Right lobe of liver (tissue), 6 donors: ENCODE measurements at places on chromosomes 13 and 19.

DNA sequence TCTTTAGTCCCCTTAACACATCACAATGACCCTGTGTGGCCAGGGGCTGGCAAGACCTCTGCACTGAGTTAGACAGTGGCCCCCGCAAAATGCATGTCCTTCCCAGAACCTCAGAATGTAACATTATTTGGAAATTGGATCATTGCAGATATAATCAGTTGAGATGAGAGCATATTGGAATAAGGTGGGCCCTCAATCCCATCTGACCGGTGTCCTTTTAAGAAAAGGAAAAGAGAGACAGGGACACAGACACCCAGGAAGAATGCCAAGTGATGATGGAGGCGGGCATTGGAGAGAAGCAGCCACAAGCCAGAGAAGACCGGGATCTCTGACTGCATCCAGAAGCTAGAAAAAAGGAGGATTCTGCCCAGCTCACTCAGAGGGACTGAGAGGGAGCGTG is 1.8 kb downstream of the FAM187B start:
- no peak for DNase-seq

GRCh38 chr19:47506459-47506858 is 8.4 kb downstream of the NAPA start:
- no peak for DNase-seq

DNA sequence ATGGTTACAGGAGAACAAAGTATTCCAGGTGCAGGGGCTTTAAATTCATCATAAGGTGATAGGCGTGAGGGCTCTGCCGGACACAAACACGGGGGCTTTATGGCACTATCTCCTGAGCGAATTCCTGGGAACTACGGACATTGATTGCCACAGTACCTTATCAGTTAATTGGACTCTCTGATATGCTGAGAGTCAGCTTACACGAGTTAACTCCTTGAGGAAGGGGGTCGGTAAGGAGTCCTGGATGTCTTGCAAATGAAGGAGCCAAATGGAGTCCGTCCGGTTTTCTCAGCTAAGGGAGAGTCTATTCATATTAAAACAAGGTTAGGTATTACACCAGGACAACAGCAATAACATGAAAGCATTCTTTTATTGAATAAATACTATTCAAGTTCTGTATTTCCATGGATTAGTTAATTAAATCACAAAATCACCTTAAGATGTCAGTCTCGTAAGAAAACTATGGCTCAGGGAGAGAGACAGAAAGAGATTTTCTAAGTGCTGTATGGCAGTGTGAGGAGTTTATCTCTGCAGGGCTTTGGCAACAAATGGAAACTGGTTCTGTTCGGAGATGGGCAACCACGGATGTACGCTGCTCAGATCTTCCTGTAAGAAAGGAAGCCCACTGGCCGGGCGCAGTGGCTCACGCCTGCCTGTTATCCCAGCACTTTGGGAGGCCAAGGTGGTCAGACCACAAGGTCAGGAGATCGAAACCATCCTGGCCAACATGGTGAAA is 26.2 kb upstream of the HIF3A start:
- DNase-seq, result no peak

GRCh38 chr13:111480503-111480902 is 160.1 kb downstream of the TEX29 start:
- DNase-seq, result no peak

GRCh38 chr19:30074741-30075715 is 133.0 kb downstream of the URI1 start:
- DNase-seq, result no peak

GRCh38 chr19:42023121-42023942 is 29.3 kb upstream of the ATP1A3 start:
- no peak for DNase-seq

DNA sequence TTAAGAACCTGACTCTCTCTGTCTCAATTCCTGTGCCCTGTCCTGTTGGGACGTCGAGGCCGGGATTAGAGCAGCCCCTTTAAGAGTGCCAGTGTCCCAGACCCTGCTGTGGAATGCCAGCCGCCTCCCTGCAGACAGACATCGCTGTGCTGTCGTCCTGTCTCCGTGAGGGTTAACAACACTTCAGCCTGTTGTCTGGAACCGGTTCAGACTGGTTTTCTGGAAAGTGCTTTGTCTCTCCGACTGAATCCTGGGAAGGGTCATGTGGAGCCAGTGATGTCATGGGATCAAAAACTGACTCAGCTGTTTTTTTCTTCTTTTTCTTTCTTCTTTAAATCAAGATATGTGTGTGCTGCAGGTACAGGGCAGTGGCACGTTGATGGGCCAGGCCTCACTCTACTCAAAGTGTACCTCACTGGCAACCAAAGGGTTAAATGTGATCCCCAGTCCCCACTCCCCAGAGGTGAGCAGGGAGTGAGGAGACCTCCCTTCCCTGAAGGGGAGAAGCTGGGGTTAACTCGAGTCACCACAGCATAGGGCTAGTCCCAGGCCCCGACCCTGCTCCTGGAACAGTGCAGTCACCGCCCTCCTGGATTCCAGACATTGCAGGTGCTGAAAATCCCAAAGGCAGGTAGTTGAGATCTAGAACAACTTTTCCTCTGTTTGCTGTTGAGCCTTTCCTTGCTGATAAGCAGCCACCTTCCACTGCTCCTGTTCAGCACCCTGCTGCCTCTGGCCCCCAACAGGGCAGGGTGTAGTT is 50.8 kb downstream of the TSSK6 start:
- no peak for DNase-seq

DNA sequence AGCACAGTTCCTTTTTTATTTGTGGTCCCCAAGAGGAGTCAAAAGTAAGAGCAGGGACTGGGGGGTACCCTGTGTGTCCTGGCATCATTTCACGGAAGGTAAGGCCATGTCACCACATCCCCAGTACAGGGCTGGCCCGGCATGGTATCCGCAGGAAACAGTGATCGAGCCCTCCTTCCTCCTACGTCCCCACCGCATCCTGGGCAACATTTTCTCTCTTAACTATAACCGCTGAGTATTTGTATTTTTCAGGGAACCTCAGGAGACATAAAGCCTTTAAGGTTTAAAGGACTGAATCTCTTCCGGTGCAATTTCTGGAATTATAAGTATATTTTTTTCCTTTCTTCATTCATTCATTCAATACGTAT is 13.6 kb upstream of the LATS2 start:
- DNase-seq, result no peak

DNA sequence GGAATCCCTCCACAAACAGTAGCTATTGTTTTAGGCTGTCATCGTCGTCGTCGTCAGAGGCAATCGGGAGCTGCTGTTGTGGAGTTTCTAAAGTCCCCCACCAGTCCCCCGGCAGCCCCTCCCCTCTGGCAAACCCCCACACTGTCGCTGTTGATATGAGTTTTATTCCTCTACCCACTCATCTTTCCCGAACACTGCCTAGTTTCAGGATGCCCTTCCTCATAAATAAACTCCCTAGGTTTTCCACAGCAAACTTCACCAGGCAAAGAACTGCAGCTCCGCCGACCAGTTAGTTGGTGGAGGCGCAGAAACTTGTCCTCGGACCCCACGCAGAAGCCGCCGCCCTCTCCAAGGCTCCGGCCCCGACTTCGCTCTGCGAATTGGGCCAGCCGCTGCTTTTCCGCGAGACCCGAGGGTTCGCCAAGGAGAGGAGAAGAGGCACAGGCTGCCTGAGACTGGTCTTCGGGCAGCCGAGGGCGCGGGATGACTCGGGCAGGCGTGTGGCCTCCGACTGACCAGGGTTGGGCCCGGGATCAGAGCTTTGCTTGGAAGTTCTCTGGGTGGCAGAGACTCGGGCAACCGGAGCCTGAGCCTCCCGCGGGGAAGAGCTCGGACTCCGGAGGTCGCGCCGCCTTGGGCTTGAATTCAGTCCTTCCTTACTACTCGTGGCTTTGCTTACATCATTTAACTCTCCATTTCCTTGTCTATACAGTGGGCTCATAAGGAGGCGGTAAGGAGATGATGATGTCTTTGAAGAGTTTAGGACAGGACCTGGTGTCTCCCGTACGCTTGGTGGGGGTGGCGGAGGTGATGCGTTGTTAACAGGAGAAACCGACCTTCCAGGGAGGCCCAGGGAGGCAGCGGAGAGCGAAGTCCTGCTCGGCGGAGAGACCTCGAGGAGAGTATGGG is 7.9 kb downstream of the PDX1 start:
- DNase-seq, result no peak

- peak; percentile 83 for DNase-seq
Measured at GRCh38 chr19:45973553-45974338, at the start of gene NOVA2. TSS of gene NOVA2 (minus strand) at chr19:45973865. CDS start at chr19:45973351, 514 bp downstream.

DNA sequence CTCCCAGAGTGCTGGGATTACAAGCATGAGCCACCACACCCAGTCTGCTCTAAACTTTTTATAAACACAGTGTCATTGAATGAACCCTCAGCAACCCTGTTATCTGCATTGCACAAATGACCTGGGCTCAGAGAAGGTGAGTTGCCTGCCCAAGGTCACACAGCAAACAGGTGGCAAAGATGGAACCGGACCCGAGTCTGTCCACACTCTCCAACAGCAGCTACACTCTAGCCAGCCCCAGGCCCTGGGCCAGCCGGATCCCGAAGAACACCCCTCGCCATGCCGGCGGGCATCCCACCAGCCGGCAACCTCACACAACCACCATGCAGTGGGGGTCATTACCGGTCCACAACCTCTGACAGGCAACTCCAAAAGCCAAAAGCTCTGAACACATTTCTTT is 14.5 kb downstream of the ERCC2 start:
- DNase-seq, result no peak

DNA sequence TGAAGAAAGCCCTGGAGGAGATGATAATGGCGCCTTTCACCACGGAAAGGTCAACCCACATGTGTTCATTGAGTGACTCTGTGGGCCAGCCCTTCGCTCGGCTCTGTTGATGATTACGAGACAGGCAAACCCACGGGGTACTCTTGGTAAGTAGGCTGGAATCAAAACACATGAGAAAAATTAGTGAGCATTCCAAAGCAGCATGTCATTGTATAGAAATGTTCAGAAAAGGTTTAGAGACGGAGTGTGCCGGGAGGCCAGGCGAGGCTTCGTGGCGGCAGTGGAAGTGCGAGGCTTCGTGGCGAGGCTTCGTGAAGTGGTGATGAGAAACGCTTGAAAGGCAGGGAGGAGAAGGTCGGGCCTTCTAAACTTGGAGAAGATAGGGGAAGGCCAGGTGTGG is 144.3 kb downstream of the ZNF536 start:
- no peak for DNase-seq

GRCh38 chr19:19077103-19077502 is 13.3 kb downstream of the SLC25A42 start:
- no peak for DNase-seq

- DNase-seq, result no peak
Measured at GRCh38 chr19:50300051-50300450, 29.1 kb downstream of the KCNC3 start.

- no peak for DNase-seq
Measured at GRCh38 chr19:51125421-51126075, 842 bp downstream of the SIGLEC9 start.

DNA sequence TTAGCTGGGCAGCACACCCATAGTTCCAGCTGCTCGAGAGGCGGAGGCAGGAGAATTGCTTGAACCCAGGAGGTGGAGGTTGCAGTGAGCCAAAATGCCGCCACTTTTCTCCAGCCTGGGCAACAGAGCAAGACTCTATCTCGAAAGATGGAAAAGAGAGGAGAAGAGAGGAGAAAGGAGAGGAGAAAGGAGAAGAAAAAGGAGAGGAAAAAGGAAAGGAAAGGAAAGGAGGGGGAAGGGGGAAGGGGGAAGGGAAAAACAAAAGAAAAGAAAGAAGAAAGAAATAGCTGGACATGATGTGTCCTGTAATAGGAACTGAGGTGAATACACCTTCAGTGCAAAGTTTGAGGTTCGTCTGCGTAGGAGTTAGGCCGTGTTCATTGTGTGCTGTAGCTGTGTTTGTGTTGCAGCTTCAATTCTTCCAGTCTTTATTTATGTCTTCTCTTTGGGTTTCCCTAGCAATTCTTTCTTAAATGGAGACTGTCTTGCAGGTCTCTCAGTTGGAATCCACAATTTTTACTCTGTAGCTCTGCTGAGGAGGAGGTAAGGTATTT is 13.4 kb downstream of the ZNF607 start:
- DNase-seq, result no peak

- no peak for DNase-seq
Measured at GRCh38 chr13:67880916-67881315, 650.8 kb upstream of the PCDH9 start.

GRCh38 chr19:22606212-22606553 is 27.9 kb upstream of the ZNF492 start:
- no peak for DNase-seq

DNA sequence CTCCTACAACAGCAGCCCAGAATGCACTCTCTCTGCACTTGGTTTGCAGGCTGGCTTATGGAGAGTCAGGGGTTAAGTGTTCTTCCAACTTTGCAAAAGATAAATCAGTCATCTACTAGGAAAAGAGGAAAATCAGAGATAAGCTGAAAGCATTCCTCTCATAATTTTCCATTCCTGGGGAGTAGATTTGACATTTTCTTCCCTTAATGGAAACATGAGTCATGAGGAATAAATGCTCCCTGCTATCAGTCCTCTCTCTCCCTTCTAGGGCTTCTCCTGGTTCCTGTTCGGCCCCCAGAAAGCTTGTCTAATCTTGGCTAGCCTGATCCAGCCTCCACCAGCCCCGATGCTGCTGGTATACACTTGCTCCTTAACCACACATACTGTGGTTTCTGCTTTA is 28.4 kb upstream of the ENOX1 start:
- no peak for DNase-seq

- DNase-seq, result no peak
Measured at GRCh38 chr19:42831221-42832019, 48.1 kb downstream of the PSG1 start.

DNA sequence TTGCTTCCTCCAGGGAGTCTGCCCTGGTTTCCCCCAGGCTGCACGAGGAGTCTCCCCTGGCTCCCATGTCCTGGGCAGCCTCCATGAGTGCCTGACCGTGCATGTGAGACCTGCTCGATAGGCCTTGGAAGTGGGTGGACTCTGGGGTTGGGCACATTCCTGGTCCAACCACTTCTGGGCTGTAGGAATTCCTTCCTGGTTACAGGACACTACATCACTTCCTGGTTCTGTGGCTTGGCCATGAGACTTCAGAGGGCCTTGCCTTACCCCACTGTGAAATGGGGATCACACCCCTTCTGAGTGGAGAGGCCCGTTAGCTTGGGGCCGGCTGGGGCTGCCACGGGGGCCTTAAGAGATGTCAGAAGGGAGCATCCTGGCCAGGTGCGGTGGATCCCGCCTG is 4.0 kb upstream of the ZNF628 start:
- no peak for DNase-seq

GRCh38 chr13:21458451-21458812 is 671 bp downstream of the ZDHHC20 start:
- peak; percentile 67 for DNase-seq

- no peak for DNase-seq
Measured at GRCh38 chr13:96822895-96823294, 171.4 kb downstream of the OXGR1 start.

- no peak for DNase-seq
Measured at GRCh38 chr19:32104153-32104849, 241.1 kb upstream of the ZNF507 start.

DNA sequence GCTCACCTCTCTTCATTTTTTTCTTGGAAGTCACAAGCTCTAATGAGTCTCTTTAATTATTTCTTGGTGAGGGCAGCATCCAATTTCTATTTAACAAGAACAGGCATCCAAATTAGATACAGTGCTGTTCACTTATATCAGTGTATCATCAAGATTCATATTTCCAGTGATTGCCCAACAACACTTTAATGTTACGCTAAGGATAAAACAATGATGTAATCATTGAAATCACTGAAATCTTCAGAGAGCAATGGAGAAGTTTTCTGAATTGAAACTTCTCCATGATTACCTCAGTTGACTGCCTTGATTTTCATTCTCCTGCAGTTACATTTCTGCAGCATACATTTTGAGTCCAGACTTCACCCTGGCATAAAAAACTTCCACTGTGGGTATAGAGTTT is 17.1 kb upstream of the LRCH1 start:
- no peak for DNase-seq
